ENCODE measurements at places on chromosomes 16 and 17.

- no peak for DNase-seq
These were observed 2.4 kb downstream of the JPH3 start for GRCh38 chr16:87604634-87605111.

GRCh38 chr16:47136099-47136842, 7.5 kb downstream of the NETO2 start:
- no peak for DNase-seq

DNA sequence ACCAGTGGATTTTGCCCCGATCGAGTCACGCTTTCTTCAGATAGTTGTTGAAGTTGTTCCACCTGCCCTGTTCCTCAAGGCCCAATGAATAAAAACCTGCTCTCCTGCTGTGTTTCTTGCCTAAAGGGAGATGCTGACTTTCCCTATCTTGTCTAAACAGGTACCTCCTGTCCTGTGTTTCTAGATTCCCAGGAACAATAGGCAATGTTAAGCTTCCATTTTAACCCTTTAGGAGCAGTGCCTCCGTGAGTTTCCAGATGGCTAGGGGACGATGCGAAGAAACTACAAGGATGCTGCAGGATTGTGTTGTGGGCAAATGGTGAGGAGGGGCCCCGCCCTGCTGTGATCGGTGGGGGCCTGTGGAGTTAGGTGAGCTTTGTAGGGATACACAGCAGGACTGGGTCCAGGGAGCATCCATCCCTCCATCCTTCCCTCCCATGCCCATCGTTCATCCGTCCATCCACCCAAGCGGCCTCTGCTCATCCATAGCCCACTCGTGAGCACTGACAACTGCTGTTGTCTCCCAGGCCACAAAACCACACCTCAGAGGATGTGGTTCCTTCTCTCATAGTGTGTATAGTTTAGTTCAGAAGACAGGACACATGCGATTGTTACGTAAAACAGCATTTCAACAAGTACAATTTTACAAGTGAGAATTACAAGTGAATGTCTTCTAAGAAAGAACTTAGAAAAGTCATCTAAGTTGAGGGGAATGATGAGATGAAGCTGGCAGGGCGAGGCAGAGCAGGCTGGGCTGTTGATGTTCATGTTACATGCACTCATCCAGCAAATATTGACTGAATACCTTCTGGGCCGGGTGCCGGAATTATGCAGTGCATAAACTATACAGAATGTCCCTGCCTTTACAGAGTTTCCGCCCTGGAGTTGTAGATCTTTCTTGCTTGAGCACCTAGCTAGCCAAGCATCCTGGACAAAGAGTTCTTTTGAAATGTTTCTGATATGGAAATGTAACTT, 5.2 kb downstream of the ARSG start:
- DNase-seq, result no peak

DNA sequence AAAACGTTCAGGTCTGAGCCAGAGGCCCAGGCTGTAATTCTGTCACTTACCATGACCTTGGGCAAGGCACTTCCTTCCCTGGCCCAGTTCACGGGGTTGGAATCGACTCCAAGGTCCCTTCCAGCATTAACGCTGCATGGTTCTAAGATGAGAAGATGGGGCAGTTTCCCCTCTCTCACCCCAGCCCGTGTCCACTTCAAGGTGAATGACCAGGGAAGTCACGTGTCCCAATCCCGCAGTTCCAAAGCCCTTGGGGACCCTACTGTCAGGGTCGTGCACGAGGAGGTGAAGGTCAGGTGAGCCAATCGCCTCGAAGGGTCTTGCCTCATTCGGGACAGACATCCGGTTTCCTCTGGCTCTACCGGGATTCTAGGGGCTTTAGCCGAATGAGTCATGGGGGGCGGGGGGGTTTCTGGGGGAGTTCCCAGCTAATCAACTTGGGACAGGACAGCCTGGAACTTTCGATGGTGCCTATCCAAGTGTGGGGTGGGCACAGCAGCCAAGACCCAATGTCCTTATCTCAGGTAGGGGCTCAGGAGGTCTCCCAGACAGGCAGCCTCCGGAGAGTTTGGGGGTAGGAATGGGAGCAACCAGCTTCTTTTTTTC, 762 bp upstream of the CSF3 start:
- no peak for DNase-seq

- peak; percentile 58 for DNase-seq
These were observed 5.3 kb upstream of the MAPK7 start for GRCh38 chr17:19372866-19373504.

DNA sequence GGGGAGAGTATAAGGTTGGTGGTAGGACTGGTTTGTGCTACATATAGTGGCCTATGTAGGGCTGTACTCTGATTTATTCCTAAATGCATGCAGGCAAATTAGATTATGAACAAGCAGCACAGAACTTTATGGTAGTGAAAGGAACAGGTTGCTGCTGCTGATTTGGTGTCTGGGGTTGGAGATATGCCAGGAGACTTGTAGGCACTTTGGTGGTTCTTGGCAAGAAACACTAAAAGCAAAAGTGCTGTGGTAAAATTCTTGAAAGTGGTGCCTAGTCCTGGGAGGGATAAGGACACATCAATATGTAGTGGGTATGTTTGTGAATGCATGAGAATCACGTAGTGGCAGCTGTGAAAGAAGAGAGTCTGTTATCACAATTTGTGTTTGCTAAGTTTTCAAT, 2126.0 kb downstream of the TP53TG3F start:
- no peak for DNase-seq

GRCh38 chr17:64520359-64520758, 13.6 kb downstream of the CEP95 start:
- DNase-seq, result no peak

- DNase-seq, result no peak
These were observed 38.0 kb downstream of the SF3B3 start for GRCh38 chr16:70561623-70562022.

- DNase-seq, result no peak
These were observed 898 bp downstream of the SNAI3 start for GRCh38 chr16:88685156-88686061.

DNA sequence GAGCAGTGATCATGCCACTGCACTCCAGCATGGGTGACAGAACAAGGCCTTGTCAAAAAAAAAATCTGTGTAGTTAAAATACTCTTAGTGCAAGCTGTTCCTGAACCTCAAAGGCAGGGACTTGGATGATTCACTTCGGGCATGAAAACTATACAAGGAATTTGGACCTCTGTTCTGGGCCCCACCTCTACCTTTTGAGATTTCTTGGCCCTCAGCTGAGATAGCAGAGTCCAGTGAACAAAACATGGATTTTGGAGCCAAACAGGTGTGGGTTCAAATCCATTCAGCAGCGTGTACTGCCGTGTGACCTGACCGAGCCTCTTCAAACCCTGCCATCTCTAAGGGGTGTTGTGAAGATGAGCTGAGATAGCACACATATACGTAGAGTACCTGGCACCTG, 6.8 kb downstream of the SLC13A2 start:
- DNase-seq, result no peak

DNA sequence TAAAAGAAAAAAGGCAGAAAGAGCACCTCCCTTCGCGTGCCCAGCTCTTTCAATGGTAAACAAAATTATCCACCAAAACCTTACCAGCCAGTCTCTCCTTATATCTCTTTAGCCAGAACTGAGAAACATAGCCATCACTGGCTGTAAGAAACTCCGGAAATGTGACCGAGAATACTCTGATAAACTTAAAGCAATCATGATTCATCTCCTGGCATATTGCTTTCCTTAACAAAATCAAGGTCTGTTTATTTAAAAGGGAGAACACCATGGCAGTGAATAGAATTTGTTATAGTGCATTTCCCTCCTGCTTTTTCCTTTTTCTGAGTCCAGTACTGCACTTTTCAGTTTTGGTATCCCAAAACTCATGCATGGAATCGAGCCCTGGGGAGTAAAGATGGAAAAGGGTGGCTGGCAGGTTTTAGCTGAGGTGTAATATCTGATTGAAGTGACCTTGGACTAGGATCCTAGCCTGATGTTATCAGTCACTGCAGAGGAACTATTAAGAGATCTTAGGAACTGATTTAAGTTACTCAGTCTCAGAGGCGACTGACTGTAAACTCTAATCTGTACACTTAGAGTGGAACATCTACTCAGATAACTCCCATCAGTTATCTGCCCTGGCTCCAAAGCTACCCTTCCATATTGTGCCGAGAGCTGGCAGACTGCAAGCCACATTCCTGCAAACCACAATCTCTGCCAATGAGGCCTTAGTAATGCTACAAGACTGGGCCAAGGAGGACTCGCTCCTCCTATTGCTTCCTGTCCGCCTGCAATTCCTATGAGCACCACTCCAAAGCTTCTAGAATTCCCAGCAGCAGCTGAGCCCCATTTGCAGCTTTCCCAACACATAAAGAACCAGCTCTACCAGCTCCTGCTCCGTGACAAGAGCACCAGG, 7.4 kb upstream of the COX10 start:
- DNase-seq, result no peak

- no peak for DNase-seq
These were observed 12.0 kb downstream of the CDIPT start for GRCh38 chr16:29850998-29851397.

- DNase-seq, result no peak
These were observed 900.8 kb upstream of the GOT2 start for GRCh38 chr16:59634951-59635350.

GRCh38 chr17:48011405-48012150, 26.0 kb downstream of the COPZ2 start:
- DNase-seq, result no peak

GRCh38 chr17:47693731-47694580, at the start of gene TBKBP1:
TBKBP1 (plus strand) TSS chr17:47694161; CDS start chr17:47696113, 1,952 bp downstream.
- DNase-seq, result peak; percentile 81

- peak; percentile 74 for DNase-seq
These were observed 417.1 kb downstream of the TMEM114 start for GRCh38 chr16:8173111-8173644.

All from left forelimb (tissue), 1 donor.